T-helper 17 cell (primary cell): ENCODE measurements at places on chromosomes 1 and 21.

DNA sequence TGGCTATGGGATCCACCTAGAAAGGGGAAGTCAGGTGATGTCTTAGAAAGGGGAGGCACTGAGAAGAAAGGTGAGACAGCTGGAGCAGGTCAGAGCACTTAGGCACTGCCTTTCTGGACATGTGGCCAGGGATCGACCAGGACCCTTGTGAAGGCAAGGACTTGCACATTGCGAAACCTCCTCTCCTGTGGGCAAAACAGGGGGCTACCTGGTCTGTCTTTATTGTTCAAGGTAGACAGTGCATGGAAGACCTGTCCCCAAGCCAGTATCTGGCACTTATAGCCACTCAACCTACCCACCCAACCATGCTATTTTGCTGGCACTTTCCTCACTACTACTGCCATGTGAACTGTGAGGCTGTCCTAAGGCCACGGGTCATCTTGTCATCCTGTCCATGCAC lies 67.2 kb downstream of the NAV1 start:
- no peak for DNase-seq

GRCh38 chr1:165949335-165950130 lies 122.1 kb downstream of the UCK2 start:
- no peak for DNase-seq

DNA sequence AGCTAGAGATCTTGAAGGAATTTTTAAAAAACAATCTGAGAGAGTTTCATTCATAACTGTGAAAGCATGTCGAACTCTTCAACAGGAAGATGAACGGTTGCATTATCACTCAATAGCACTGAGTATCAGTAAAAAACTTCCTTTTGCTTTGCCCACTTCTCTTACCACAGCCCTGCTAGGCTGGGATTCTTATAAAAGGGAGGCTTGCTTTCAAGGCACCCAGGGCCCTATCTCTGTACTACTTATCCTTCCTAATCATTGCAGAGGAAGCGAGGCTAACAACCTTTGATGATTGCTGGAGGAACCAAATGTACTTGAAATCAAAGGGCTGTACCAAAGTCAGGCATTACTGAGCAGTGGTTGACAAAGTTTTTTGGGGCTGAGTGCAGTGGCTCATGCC lies 71.2 kb downstream of the SNRPE start:
- DNase-seq = no peak

GRCh38 chr1:182275271-182275670 lies 116.3 kb downstream of the GLUL start:
- DNase-seq = no peak

GRCh38 chr1:165014753-165015152 lies 341.8 kb downstream of the LMX1A start:
- DNase-seq = no peak

DNA sequence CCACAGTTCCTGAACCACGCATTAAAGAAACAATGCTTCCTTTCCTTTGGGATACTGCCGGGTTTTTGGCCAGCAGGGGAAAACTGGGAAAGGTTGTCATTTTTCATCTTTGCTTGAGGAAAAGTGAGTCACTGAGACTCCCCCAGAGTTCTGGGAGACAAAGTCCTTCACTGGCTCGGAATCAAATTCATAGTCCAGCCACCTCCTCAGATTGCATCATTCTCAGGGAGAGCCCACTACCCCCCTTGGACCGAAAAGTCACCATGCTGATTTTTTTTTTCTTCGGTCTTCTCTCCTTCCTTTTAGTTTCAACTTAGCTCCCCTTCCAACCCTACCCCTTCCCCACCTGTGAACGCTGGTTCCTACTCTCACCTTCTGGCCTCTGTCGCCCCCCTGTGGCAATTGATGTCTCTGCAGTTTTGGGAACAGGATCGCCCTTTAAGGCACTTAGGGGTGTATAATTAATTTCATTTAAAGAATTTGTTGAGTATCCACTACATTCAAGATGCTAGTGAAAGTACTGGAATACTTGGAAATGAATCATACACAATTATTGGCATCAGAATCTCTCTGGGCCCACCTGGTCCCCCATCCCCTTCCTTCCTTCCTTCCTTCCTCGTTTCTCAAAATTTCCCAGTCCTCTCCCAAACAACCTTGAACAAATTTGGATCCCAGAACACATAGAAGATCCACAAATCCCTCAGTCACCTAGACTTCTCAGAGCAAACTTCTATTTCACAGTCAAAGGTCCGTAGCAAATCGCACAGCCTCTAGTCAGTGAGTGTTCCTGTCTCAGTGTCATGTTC lies 6.9 kb downstream of the ACKR1 start:
- DNase-seq = peak; percentile 35

- DNase-seq = no peak
These were observed 158.7 kb downstream of the SIPA1L2 start for GRCh38 chr1:232471250-232471649.

DNA sequence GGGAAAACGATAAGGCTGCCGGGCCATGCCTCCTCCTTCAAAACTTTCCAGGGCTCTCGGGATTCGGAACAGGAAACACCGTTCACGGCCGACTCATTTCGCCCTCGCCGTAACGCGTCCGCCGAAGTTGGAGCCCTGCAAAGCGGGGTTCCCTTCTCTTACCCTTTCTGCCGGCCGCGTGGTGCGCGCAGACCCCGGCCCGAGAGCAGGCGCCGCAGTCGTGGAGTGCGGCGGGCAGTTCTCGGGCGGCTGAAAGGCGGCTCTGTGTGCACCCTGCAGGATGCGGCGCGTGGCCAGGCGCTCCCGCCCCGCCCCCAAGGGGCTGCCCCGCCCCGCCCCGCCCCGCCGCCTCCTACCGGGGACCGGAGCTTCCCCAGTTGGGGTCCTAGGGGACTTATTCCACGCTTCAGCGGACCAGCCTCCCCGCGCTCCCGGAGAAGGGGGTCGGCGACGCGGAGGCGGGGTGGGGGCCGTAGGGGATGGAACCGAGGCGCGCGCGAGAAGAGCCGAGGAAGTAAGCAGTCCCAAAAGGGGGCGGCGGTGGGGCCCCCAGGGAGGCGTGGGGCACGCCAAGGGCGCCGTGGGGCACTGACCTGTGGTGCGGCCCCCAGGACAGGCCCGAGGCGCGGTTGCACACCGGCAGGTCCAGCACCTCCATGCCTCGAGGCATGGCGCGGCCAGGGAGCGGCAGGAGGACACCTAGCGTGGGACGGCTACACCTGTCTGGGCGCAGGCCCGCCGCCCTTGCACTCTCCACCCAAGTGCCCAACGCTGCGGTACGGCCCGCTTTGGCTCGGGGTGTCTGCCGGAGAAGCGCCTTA lies at the start of gene MCOLN2:
Gene MCOLN2, minus strand, starts transcription at position 268 of the 821 bp plus-strand sequence. Its CDS starts 241 bp downstream, at position 27.
- DNase-seq = peak; percentile 38

DNA sequence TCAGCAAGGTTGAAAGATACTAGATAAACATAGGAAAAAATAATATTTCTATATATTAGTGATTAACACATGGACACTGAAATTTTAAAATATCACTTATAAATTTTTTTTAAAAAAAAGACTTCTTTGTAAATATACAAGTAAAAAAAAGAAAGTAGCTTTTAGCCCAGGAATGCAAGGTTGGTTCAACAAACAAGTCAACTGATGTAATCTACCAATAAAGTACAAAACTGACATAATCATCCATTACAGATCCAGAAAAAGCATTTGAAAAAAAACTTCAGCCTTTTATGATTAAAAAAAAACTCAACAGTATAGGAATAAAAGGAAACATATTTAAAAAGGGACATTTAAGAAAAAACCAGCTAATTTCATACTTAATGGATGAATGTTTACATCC lies 48.4 kb downstream of the TRMT1L start:
- DNase-seq = no peak
